ENCODE measurements at places on chromosomes 5 and 9.
A peak's percentile ranks its signal among the peaks of the same experiment; 100 is the strongest.

- no peak for DNase-seq
Observed at GRCh38 chr5:65142511-65143011, 339.2 kb downstream of the ADAMTS6 start.

GRCh38 chr9:127189628-127190027 lies 67.2 kb upstream of the ANGPTL2 start:
- DNase-seq = no peak

DNA sequence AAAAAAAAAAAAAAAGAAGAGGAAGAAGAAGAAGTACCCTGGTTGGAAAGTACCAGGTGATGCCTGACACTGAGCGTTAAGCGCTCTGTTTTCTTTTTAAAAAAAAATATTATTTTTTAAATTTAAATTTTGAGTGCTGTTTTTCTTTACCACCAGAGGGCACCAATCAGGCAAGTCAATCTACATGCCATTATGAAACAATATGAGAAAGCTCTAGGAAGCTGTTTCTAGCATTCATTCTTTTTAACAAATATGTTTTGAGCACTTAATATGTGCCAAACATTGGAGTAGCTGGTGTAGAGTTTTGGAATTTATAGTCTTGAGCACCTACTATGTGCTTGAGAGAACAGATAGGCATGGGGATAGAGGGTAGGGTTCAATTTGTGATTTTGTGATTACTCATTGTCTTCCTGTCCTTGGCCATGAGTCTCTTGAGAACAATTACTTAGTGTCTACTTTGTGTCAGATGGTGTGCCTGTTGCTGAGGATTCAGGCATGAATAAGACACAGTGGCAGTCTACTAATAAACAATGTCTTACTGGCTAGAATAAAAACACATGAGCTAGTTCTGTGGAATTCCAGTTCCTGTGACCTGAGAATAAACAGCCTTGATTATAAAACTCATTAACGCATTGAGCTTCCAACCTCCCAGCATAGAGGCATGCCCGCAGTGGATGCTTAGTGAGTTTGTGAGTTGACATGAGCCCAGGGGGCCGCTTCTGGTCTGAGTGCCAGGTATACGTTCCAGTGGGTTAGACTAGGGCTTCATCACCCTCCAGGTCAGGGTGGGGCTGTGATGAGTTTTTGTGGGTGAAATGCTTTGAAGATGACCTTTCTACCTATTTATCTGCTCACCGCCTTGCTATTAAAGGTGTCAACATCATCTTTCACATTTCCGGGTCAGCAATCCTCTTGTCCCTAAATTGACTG lies 3.0 kb upstream of the UBE2R2 start:
- peak; percentile 72 for DNase-seq

- no peak for DNase-seq
Observed at GRCh38 chr9:85117831-85118230, 448.3 kb downstream of the NTRK2 start.

GRCh38 chr5:156008844-156009243 lies 318.1 kb upstream of the SGCD start:
- DNase-seq = no peak

GRCh38 chr5:68444048-68444447 lies 228.5 kb downstream of the PIK3R1 start:
- DNase-seq = no peak

GRCh38 chr9:94507531-94508258 lies 47.2 kb upstream of the PCAT7 start:
- no peak for DNase-seq

DNA sequence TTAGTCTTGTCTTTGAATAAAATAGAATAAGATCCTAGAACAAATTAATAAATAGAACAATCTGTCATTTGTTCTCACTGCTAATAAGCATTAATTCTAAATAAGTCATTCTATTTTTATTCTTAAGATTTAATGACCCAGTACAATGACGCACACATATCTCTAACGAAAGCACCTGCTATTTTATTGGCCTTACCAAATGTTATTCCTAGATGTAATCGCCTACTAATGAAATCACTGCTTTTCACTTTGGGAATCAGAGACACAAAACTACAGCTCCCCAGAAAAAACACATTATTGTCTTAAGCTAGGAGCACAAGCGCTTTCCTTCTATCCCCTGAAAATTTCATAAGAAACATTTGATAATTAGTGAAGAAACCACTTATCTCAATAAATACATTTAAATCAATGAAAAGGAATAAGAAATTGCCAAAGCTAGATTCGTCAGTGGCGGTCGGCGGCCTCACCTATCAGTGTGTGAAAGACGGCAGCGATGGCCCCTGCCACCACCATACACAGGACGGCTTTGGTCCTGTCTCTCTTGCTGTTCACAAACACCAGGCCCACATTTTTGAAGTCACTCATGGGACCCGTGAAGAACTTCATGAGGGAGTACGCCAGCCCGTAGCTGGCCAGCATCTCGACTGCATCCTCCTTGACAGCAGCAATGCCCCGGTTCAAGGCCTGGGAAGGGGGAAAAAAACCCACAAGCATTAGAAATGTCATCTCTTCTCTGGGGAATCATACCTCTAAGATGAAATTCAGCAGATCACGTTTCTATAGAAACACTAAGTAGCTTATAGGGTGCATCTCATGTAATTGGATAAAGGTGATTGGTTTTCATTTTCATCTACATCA lies 102.8 kb downstream of the ANKH start:
- no peak for DNase-seq

GRCh38 chr5:132961887-132962286 lies 1.5 kb downstream of the AFF4 start:
- DNase-seq = peak; percentile 17

GRCh38 chr9:7376213-7376612 lies 423.4 kb downstream of the DMAC1 start:
- DNase-seq = no peak

GRCh38 chr5:15897656-15898055 lies 281.9 kb downstream of the MARCHF11 start:
- no peak for DNase-seq

- no peak for DNase-seq
Observed at GRCh38 chr9:91426123-91426745, 2.6 kb upstream of the NFIL3 start.

GRCh38 chr5:133353741-133354140 lies 258.6 kb downstream of the FSTL4 start:
- no peak for DNase-seq

DNA sequence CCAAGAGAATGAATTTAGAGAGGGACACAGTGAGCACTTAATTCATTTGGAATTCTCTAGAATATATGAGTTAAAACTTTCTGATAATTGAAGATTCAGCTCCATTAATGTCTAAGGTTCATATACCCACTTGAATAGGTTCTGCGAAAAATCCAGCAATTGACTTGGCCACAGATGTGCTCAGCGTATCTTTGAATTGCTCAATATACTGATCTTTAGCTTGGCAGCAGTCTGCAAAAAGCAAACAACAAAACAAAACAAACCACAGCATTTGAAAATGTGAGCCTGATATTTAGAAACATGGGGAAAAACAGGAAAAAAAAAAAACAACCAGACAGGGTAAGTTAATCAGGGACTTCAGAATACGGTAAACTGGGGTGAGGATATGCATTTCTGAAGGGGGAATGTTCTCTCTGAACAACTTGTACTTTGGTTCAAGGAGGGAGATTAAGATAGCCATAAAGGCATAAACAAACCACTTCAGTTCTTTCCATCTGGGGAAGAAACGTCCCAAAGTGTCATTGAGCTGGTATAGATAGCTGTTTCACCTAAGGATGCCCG lies 21.4 kb downstream of the AGXT2 start:
- DNase-seq = no peak

GRCh38 chr9:132948482-132949050 lies 4.2 kb upstream of the TSC1 start:
- no peak for DNase-seq

GRCh38 chr5:163695830-163696578 lies 190.6 kb downstream of the MAT2B start:
- no peak for DNase-seq

DNA sequence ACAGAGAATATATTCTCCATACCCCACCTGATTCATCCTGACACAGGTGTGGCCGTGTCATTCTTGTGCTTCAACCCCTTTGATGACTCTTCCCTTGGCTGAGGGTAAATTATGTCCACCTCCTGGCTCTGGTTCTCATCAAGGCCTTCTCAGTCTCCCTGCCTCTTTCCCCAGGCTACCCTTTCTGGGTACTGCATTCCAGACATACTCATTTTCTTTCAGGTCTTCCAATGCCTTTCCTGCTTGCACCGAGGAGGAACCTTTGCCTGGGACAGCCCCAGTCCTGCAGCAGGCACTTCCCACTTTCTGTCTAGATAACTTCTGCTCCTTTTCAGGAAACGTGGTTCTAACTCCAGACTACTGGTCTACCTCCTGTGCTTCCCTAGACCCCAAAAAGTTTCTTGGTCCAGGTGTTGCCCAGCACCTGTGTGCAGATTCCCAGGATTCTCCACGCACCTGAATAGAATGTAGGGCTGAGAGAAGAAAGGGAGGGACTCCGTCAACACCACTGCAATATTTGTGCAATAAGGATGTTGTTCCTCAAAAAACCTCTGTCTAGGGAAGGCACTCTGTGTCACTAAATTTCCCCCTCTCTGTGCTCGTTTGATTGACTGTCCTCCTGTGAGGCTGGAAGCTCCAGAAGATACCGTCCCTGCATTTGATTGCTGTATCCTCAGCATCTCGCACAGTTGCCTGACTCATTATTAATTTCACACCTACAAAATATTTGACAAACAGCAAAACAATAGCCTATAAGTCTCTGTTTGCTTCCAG lies 255.4 kb upstream of the NFIL3 start:
- no peak for DNase-seq

DNA sequence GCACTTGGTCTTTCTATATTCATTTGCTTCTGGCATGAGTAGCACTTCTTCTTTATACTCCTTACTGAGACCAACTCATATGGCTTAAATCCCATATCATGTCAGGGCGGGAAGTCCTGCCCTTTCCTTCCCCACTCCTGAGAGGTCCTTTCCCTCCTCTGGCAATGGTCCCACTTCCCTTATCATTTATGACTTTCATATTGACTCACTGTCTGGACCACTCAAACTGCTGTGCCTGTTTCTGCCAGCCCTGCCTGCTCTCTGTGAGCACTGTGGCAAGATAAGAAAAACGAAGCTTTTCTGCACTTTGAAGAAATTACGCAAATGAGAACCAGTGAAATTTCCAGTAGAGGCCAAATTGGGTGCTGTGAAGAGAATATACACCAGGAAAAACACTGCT lies 58.1 kb downstream of the ZNF474 start:
- peak; percentile 34 for DNase-seq

DNA sequence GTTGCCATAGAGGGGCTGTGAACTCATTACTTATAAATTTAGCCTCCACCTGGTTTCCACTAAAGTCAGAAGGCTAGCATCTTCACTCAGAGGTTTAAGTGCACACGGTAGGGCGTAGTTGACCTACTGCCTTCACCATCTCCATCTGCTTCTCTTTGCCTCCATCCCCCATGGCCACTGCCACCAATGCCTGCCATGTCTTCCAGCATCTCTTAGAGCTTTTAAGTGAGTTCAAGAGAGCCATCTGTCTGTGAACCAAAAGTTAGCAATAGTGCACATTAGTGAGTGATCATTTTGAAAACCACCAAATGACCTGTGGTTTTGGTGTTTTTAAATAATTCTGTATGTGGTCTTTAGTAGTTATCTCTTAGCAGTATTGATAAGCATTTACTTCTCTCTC lies 102.0 kb downstream of the DMRTA1 start:
- no peak for DNase-seq

- DNase-seq = no peak
Observed at GRCh38 chr5:102843997-102844396, 88.9 kb downstream of the PAM start.
